Placental epithelial cell (primary cell): ENCODE measurements at places on chromosomes 2 and 18. TPM values are rescaled to one million over a fixed set of nuclear protein-coding genes. Genes with fewer than 3 reads are reported as not detected.

Gene DLX1
- not detected in 2 replicates for total RNA-seq

Gene SMIM21
- total RNA-seq = not detected in 2 replicates

Gene GALM
- total RNA-seq = 10.6 and 14.9 TPM in 2 replicates

Gene BBS5
- total RNA-seq = 2.0 and 5.1 TPM in 2 replicates

Gene SCN7A
- not detected in 2 replicates for total RNA-seq

Gene OR6B2
- not detected in 2 replicates for total RNA-seq

Gene DNER
- total RNA-seq = 7.9 and 11.9 TPM in 2 replicates

Gene MALL
- 1.2 and 2.9 TPM in 2 replicates for total RNA-seq

Gene RASGRP3
- not detected in 2 replicates for total RNA-seq

Gene RIT2
- total RNA-seq = not detected in 2 replicates

Gene C2orf80
- total RNA-seq = not detected in 2 replicates

Gene MOCOS
- 0.39 and 0.76 TPM in 2 replicates for total RNA-seq

Gene IRS1
- total RNA-seq = 7.1 and 24.7 TPM in 2 replicates

Gene SLC9A4
- total RNA-seq = 0.22 and 0.79 TPM in 2 replicates

Gene HOXD4
- not detected in 2 replicates for total RNA-seq

Gene ZSCAN30
- total RNA-seq = 15.2 and 17.7 TPM in 2 replicates

Gene PRSS56
- not detected in 2 replicates for total RNA-seq

Gene GAREM1
- 8.9 and 11.0 TPM in 2 replicates for total RNA-seq

Gene GPBAR1
- 0.39 and 1.2 TPM in 2 replicates for total RNA-seq

Gene ITGA4
- 0.79 TPM in 1 of 2 replicates, not detected in the other for total RNA-seq

Gene KCTD1
- total RNA-seq = 62.7 and 78.9 TPM in 2 replicates

Gene CNGA3
- under 0.01 TPM in 1 of 2 replicates, not detected in the other for total RNA-seq

Gene COL5A2
- total RNA-seq = 146 and 246 TPM in 2 replicates

Gene CREG2
- total RNA-seq = not detected in 2 replicates

Gene NT5DC4
- total RNA-seq = not detected in 2 replicates

Gene TLX2
- not detected in 2 replicates for total RNA-seq

Gene OSGEPL1
- total RNA-seq = 5.5 and 7.9 TPM in 2 replicates

Gene SLC5A7
- not detected in 2 replicates for total RNA-seq

Gene MYO5B
- total RNA-seq = 20.7 and 33.8 TPM in 2 replicates

Gene LOXHD1
- total RNA-seq = not detected in 2 replicates

Gene C1QL2
- not detected in 2 replicates for total RNA-seq

Gene CAPN10
- 16.9 and 17.5 TPM in 2 replicates for total RNA-seq

Gene DHRS9
- total RNA-seq = under 0.01 TPM in 1 of 2 replicates, not detected in the other

Gene ITGB6
- 1,146 and 1,311 TPM in 2 replicates for total RNA-seq

Gene PMS1
- total RNA-seq = 21.3 and 31.4 TPM in 2 replicates

Gene ARMC9
- 28.6 and 34.9 TPM in 2 replicates for total RNA-seq

Gene TFPI
- total RNA-seq = 81.8 and 116 TPM in 2 replicates

Gene ZC3H6
- total RNA-seq = 5.7 and 7.1 TPM in 2 replicates

Gene SPR
- 21.2 and 22.4 TPM in 2 replicates for total RNA-seq
